Cardiac septum (tissue), 1 donor: ENCODE measurements at places on chromosomes 4 and X. TPM values are rescaled to one million over a fixed set of nuclear protein-coding genes. Genes with fewer than 3 reads are reported as not detected.

SULT1B1 gene
- 0.59 TPM for total RNA-seq

NOX1 gene
- total RNA-seq = not detected

TMPRSS11D gene
- not detected for total RNA-seq

ETDA gene
- total RNA-seq = not detected

LARP7 gene
- 52.9 TPM for total RNA-seq
